Dermis microvascular lymphatic vessel endothelial cell (primary cell): ENCODE measurements at places on chromosomes 2 and 18. TPM values are rescaled to one million over a fixed set of nuclear protein-coding genes. Genes with fewer than 3 reads are reported as not detected.

The AFTPH gene
- 24.8 and 29.0 TPM in 2 replicates for total RNA-seq

DNA sequence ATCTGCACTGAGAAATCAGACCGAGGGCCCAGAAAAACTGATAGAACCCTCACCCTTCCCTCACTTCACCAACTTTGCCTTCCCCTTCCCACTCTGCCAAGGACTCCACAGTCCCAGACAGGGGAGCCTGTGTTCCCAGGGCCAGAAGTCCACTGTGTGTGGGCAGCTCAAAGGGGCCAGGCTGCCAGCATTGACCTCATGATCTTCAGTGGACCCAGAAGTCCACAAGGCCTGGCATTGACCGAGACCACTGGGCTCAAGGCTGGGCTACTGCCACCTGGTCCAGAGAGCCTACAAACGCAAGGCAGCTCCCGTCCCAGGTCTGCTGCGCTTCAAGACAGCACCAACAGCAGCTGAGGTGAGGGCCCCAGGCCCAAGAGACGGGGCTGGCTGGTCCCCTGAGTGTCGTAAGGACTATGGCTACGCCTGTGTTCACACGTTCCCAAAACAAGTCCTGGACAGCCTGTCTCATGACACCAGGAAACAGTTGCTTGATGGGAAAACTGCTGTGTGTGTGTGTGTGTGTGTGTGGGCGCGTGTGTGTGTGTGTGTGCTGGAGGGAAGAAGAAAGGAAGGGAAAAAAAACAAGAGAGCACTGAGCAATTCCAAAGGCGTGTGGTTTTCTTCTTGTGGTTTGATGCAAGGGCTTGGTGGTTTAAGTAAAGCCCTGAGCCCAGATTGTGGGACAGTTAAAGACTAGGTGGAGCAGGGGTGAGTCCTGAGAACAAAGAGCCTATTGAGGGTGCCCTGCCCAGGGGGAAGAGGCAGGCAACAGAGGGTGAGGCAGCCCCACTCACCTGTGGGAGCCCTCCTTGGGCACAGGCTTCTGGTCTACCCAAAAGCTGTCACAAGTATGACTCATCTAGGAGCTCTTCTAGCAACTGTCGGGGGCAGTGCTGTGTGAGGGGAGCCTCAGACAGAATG, 46.6 kb upstream of the ZBTB7C start:
- DNase-seq = no peak

The FAP gene
- total RNA-seq = 1.3 TPM in 2 replicates

DNA sequence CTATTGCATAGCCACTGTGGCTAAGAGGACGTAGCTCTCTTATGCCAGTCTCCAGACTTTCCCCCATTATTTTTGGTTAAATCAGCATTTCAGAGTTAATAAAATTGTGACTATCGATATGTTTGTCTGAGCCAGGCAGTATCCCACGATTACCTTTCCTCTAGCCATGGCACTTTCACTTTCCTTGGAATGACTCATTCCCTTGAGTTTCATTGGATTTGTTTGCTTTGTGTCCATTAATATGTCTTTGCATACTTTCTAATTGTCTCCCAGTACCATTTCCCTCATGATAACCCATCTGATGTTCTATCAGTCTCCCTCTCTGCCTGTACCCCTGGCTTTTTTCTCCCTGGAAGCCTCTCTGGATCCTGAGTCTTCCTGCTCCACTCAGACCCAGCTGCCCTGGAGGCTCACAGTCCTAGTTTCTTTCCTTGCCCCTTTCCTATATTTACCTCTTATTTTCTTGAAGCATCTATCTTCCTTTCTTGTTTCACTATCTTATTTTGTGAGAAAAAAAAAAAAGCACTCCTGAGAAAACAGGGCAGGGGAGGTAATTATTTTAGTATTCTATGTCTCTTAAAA, 126.1 kb downstream of the MTX2 start:
- peak; percentile 20 for DNase-seq

- no peak for DNase-seq
These were observed 80.6 kb downstream of the CLIP4 start for GRCh38 chr2:29195796-29196195.
